ENCODE measurements at places on chromosomes 2 and 18.
A peak's percentile ranks its signal among the peaks of the same experiment; 100 is the strongest.

DNA sequence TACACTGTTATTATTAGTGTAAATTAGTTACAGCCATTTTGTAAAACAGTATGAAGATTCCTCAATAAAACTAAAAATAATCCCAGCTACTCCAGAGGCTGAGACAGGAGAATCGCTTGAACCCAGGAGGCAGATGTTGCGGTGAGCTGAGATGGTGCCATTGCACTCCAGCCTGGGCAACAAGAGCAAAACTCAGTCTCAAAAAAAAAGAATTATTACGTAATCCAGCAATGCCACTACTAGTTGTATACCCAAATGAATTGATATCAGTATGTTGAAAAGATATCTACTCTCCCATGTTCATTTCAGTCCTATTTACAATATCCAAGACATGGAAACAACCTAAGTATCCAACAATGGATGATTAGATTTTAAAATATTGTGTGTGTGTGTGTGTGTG, 313.6 kb downstream of the EPHA4 start:
- DNase-seq: no peak

DNA sequence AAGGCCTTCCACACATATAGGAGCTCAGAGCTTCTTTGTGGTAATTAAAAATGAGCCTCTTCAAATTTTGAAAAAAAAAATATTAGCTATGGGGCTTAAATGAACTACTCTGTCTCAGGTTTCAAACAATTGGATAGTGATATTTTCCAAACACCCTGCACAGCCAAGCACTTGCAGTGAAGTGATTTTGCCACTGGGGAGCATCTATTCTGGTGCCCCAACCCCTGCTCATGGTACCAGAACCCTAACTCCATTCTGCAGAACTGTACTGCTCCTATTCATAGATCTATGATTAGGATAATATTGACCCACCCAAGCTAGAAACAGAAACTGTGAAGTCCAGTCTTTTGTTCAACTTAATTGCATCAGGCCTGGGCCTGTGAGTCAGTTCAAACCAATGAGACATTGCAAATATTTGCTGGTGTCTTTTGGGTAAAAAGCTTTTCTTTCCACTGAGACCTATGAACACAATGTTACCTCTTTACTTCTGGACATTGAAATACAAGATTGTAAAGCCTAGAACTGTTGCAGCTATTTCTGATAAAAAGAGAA, 324.0 kb downstream of the GALNT13 start:
- DNase-seq: no peak

- no peak for DNase-seq
Observed at GRCh38 chr2:64448041-64448426, 5.9 kb upstream of the LGALSL start.

GRCh38 chr2:191109888-191110287, 40.9 kb downstream of the STAT4 start:
- DNase-seq: no peak

GRCh38 chr18:63868546-63868945, 19.0 kb upstream of the SERPINB2 start:
- DNase-seq: no peak

- DNase-seq: no peak
Observed at GRCh38 chr2:202038471-202039277, 5.0 kb downstream of the FZD7 start.

DNA sequence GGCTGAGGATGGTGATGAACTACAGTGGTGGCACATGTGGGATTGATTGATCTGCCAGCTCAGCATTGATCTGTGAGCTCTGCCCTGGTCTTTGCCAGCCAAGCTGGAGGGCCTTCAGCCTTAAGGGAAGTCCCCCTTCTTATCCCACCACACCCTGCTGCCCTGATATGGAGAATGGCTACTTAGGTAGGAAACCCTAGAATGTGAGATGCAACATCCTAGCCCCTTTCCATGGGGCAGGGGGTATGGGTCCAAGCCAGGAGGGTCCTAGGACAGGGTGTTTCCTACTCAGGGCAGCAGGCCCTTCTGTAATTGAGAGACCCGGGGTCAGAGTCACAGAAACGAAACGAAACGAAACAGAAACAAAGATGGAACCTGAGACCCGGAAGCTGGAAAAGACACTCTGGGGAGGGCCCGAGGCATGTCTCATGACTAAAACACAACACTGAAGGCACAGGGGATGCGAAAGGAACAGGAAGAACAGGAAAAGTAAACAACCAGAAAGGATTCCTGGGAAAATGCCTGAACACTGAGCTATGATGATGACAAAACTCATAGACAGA, 16.9 kb upstream of the SULT1C2 start:
- DNase-seq: no peak

DNA sequence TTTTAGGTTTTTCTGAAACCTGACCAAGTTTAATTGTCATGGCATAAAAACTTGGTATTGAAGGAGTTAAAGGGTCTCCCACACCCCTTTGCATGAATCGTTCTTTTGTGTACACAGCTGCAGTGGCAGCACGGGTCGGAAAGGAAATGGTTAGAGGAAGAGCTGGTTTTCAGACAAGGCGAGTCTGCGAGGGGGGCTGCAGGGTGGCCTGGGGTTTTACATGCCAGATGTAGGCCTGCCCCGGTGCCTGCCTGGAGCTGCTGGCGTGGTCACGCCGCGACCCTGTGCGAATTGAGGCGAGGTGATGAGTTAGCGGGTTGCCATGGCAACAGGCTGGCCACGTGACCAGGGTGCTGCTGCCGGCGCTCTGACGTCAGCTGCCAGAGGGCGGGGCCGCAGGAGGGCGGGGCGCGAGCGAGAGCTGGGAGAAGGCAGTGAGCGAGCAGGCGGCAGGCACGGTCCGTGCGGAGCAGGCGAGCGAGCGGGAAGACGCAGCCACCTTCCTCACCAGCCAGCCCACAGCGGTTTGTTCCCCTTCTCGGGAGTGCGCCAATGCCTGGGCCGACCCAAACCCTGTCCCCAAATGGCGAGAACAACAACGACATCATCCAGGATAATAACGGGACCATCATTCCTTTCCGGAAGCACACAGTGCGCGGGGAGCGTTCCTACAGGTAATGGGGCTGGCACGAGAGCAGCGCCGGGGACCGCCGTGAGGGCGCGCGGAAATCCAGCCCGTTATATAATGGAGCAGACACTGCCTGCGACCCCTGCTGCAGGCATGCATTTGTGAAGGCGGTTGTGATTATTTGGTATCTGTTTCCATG, at the start of gene MAPRE2:
Gene MAPRE2 (plus strand): TSS at position 426 of the 827 bp plus-strand sequence. CDS start 127 bp downstream, at position 553.
- DNase-seq: peak; percentile 99

DNA sequence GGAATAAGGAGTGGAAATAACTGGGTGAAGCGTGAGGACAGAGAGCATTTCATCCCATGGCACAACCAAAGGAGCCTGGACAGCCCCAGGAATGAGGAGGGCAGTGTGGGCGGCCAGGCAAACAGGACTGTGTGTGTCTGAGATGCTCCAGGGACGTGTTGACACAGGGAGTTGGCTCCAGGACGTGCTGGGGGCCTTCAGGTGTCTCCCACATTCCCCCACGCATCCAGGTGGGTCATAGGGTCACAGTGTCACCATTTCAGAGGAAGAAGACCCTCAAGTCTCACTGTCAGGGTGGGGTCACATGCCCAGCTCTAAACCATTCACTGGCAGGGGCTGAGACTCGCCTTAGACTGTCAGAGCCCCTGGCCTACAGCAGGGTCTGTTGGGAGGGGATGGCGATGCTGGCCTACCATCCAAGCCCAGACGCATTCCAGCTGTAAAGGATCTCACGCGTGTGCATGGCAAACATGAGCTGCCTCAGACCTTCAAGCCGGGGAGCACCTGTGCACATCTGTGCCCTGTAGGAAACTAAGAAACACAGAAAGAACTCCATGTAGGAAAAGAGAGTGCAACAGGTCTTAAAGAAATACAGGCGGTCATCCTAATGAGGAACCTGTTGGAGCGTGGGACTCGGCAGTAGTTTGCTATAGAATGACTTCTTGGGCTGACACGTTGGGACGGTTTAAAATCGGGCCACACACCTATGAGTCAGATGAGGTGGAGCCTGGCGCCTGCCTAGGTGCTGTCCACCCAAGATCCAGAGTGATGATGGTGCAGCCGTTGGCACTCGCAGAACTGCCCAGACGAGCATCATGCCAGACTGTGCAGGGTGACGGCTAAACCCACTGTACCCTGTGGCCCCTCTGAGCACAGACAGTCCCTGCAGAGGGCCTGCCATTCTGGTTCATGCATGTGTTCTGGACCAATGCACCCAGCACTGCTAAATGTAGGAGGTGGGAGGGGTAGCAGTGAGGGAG, 17.3 kb downstream of the PARD6G start:
- no peak for DNase-seq

GRCh38 chr2:12313445-12314126, 403.1 kb upstream of the TRIB2 start:
- DNase-seq: no peak

DNA sequence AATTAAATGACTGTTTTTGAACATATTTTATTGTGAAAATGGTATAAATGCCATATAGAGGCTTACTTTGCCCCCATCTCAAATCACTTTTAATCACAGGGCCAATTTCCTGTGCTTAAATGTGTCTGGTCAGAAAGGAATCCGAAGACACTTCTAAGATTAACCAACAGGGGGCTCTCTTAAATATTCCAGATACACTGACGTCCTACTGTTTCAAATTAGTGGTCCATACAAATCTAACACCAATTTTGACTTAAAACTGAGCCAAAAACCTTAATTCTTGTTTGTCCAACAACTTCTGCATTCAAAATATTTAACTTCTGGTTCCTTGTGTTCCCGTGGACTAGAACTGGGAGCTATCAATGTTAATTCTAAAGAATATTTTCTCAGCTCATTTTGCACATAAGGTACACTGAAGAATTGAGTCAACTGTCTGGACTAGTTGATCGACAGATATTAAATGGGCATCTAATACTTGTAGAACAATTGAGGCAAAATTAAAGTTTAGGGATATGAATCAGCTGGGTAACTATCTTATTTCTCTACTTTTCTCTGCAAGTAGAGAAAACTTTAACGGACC, 557.5 kb downstream of the ARHGAP15 start:
- no peak for DNase-seq

DNA sequence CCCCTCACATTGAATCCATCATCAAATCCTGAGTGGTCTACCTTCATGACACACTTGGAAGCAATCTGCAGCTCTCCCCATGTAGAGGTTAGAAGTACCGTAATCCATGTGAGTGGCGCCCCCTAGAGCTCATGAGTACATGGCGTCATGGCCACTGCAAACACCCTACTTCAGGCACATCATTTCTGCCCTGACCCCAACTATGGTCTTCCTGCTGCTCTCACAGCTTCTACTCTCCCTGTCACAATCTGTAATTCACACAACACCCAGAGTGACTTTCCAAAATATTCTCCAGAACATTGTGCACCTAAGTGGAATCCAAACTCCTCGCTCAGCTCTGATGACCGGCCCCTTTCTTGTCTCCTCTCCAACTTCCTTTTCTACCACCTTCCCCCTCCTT, 141.9 kb downstream of the ANKRD44 start:
- DNase-seq: peak; percentile 39

DNA sequence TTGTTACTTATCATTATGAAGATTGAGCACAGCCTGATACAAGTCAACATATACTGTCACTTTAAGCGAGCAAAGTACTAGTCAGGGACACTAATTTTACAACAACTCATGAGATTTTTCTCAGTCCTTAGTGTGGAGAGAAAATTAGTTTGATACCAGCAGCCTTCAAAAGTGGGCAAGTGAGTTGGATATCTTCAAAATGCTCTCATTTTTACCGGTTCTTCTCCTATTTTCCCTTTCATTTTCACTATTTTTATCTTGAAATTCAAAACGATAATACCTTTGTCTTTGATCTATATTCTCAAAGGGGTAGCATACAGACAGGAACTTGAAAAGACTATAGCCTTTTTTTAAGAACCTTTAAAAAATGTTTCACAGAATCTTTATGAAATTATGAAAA, 52.0 kb upstream of the UBXN4 start:
- DNase-seq: no peak
